CD8-positive, alpha-beta T cell (primary cell): ENCODE measurements at places on chromosomes 1 and 21.

- DNase-seq, result peak; percentile 18
These were observed 126.0 kb upstream of the TMEM51 start for GRCh38 chr1:15027515-15027986.

DNA sequence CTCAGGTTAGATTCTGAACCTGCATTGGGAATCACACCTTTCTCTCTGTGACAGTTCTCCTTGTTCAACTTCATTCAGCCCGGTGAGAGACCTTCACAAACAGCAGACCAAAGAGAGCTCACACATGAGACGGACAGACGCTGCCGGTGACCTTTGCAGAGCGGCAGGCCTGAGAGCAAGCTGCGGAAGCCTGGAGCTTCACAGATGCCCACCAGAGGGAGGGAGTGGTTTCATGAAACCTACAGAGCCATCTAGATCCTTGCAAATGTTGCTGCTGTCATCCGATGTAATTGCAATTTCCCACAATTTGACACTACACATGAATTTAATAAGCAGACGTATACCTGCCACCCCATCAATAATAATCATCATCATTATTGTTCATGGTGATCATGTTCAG lies 39.4 kb downstream of the GRIK3 start:
- no peak for DNase-seq

GRCh38 chr1:226778657-226779058 lies 39.6 kb upstream of the ITPKB start:
- no peak for DNase-seq

DNA sequence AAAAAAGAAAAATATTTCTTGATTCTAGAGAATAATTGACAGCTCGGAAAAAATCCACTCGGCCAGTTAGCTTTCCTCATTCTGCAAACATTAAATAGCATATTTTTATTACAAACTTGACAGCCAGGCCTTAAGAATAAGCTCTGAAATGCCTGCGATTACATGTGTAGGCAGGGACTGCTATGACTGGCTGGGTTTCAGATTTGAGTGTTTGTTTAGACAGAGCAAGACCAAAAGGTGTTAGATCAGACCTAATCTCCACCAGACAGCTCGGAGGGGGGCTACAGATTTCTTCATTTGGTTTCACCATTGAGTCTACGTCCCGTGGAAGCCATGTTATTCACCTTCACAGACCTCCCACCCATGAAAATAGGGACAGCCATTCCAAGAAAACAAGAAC lies 192.1 kb upstream of the ADAMTS5 start:
- no peak for DNase-seq

DNA sequence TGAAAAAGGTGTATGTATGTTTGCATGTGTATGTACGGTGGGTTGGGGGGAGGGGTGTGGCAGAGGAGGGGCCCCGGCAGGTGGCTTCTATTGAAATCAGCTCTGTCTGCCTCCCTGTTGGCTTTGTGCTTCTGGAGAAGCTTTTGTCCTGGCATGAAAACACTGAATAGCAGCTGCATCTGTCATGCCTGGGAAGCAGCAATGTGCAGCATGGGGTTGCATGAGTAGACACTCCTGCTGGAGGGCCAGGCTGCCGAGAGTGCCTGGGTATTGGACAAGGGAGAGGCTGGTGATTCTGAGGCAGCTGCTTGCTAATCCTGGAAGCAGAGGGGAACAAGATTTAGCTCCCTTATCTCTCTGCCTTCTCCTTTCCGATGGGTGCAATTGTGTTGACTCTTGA lies 20.5 kb downstream of the MAPKAPK2 start:
- DNase-seq, result no peak

GRCh38 chr1:230401101-230401500 lies 25.0 kb downstream of the PGBD5 start:
- DNase-seq, result no peak

DNA sequence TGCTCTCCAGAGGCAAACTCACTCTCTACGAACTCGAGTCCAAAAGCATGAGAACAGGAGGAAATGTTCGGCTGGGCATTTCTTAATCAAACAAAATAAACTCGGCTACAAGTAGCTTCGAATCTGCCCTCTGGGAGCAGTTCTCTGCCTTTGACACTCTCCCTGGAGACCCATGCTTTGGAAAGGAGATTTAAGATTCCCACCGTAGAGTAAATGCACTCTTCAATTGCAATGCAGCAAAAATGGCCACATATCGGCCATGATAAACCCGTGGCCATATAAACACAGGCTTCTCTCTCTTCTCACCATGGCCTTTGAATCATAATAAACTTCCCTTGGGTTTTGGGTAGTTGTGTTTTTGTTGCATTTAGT lies 215.4 kb downstream of the TOMM20 start:
- DNase-seq, result no peak

GRCh38 chr1:160658162-160658813 lies 11.4 kb upstream of the SLAMF1 start:
- DNase-seq, result no peak

GRCh38 chr1:69320757-69321211 lies 246.9 kb upstream of the LRRC7 start:
- no peak for DNase-seq

- DNase-seq, result no peak
These were observed 179.1 kb upstream of the BEND5 start for GRCh38 chr1:48955774-48956173.

- DNase-seq, result no peak
These were observed 42.2 kb downstream of the RNF220 start for GRCh38 chr1:44447051-44447810.

DNA sequence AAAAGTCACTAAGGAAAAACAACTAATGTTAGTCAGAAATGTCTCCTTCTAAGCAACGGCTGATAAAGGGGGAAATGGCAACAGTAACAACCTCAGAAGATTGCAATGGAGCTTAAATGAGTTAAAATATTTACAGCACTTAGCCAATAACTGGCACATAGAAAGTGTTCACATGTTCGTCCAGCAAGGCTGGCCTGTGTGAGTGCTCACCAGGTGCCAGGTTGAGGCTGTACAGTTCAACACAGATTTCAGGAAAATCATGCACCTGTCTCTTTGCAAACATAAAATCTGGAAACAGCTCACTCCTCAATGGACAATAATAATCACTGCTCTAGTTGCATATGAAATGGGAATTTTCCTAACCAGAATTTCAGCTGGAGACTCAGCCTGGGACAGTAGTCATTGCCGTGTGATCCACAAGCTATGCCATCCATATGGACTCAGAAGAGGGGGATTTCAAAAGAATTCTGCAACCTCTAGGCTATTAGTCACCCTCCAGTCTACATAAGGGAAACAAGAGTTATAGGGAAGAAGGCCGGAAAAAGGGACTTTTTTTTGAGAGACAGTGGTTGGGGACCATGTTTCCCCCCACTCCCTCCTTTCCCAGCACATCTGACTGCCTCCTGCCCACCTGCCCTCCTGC lies 68.6 kb downstream of the SYDE2 start:
- no peak for DNase-seq

- DNase-seq, result no peak
These were observed 5.2 kb downstream of the ELF3 start for GRCh38 chr1:202015662-202015937.

GRCh38 chr1:76830373-76830772 lies 36.9 kb upstream of the ST6GALNAC5 start:
- no peak for DNase-seq

DNA sequence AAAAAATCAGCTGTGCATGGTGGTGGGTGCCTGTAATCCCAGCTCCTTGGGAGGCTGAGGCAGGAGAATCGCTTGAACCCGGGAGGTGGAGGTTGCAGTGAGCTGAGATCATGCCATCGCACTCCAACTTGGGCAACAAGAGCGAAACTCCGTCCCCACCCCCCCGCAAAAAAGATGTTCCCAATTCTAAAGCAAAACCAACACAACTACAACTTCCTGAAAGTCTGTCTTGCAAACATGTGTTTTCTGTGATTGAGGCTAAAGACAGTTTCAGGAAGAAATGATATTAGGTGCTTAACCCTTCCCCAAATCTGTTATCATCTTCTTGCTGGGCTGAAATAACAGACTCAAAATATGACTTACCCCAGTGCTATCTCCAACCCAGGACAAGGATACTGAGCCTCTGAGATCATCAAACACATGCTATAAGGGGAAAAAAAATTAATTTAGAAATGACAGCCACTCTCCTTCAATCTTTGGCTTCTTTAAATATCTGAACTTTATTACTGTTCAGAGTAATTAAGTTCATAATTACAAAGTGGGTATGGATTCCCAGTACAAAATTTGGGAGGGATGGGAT lies 28.5 kb downstream of the SORT1 start:
- DNase-seq, result no peak

DNA sequence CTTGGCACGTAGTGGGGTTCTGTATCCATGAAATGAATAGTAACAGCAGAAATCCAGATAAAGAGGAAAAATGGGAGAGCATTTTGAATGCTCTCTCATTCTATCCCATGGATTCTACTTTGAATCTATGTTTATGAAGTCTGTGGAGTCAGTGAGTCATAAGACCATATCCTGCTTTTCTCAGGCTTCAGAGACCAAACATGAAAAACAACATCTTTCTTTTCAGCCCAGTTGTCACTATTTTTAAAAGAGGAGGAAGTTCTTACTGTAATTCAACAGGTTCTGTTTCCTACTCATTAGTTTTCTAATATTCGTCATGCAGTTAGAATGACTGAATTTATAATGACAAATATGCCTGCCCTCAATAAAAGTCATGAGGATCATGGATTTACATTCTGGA lies 39.4 kb upstream of the CD55 start:
- no peak for DNase-seq

GRCh38 chr21:45846373-45847160 lies 135.0 kb upstream of the COL6A1 start:
- no peak for DNase-seq

GRCh38 chr1:241533326-241534115 lies 1.3 kb downstream of the KMO start:
- no peak for DNase-seq

DNA sequence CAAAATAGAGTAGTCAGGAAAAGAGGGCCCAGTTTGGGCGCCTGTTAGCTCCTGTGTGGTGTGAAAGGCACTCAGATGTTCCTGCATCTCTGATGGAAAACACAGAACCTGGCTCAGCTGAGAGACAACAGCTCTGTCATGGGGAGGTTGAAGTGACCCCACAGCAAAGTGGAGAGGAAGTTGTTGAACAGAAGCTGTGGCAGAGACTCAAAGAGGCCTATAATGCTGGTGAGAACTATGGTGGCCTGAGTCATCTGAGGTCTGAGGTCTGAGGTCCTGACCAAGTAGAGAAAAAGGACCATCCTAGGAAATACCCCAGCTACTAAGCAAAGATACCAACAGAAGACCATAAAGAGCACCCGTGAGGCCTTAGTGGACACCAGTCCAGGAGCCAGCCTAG lies 45.6 kb upstream of the JAK1 start:
- no peak for DNase-seq

- DNase-seq, result no peak
These were observed 31.2 kb upstream of the COQ8A start for GRCh38 chr1:226908913-226909312.

GRCh38 chr1:27569506-27570291 lies 34.2 kb downstream of the AHDC1 start:
- DNase-seq, result no peak

DNA sequence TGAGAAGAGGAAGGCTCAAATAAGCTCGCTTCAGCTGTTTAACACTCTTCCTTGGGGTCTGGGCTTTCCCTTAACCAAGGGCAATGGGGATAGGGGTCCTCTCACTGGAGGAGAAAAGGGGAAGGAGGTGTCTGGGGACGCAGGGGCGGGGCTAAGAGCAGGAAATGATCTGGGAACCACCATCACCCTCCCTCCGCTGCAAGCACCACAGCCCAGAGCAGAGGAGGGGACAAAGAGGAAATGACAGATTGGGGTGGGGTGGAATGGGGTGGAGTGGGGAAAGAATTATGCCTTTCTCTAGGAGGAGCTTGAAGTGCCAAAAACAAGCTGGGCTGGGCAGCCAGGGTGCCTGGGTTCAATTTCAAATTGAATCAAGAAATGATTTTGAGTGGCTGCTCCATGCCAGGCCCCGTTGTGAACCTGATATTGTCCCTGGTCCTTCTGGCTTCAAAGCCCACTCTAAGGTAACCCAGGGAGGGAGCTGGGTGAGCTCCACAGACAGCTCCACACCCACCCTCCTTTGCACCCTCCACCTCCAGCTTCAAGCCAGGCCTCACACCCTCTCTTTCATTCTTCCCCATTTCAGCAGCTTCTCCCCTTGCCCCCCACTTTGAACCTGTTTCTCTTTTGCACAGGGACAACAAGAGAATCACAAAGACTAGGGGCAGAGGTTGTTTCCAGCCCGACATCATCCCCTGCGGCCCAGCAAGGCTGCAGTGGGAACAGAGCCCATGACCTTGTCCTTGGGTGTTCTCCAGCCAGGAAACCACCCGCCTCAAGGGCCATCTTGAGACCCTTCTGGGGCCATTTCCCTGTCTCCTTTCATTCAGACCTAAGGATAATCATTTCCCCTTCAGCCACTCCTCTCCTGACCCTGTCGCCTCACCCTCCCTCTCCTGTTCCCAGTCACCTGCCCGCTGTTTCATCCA lies 1.1 kb downstream of the ARHGAP30 start:
- DNase-seq, result peak; percentile 84

- DNase-seq, result no peak
These were observed 60.6 kb downstream of the MEGF6 start for GRCh38 chr1:3550511-3551289.
